ENCODE measurements at places on chromosomes 3 and 15.

GRCh38 chr3:45711931-45712330 lies 22.7 kb downstream of the SACM1L start:
- no peak for DNase-seq

DNA sequence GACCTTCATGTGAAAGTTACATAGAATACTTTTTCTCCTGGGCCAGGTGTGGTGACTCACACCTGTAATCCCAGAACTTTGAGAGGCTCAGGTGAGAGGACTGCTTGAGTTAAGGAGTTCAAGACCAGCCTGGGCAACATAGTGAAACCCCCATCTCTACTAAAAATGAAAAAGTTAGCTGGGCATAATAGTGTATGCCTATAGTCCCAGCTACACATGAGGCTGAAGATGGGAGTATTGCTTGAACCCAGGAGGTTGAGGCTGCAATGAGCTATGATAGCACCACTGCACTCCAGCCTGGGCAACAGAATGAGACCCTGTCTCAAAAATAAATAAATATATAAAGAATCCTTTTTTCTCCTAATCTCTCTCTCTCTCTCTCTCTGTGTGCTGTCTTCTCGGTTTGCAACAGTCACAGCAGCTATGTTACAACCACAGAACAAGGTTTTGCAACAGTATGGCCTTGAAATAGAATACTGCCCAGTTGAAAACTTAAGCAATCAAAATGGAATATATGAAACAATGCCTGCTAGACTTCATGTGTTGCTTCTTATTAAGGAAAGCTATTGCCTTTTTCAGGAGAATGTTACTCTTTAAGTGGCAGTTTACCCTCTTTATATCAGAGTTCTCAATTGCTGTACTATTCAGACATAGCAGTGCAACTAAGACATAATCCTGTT lies 12.3 kb upstream of the DENND4A start:
- DNase-seq: no peak

- no peak for DNase-seq
These were observed 94.9 kb downstream of the BCHE start for GRCh38 chr3:165742351-165742750.

GRCh38 chr15:26129852-26130251 lies 266.7 kb upstream of the ATP10A start:
- no peak for DNase-seq

DNA sequence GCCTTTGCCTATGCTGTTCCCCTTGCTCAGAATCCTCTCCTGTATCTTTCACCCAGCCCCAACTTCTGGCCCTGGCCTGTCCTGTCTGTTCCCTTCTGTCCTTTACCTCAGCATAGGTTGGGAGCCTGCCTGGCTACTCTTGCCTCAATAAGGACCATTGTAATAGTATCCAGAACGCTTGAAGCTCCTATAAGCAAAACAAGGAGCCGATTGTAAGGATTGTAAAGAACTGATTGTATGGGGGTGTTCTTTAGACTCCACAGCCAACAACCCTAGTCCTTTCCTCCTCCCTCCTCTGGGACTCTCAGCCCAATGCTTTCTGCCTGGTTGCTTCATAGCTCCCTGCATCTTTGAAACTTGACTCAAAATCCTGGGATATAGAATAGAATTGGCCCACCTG lies 18.7 kb upstream of the RAD54L2 start:
- DNase-seq: no peak

DNA sequence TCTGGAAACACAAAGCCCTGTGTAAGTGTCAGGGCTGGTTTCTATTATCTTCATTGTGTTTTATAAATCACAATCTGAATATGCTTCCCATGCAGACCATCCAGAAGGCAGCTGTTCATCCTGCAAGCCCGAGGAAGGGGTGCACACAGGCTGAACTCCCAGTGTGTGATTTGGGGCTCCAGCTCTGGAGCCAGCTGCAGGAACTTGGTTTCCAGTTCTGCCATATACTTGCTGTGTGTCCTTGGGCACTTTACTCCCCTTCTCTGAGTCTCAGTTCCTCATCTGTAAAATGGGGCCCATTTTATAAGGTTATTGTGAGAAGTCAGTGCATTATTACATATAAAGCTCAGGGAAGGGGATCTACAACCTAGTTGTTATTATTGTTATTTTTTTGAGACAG lies 22.6 kb downstream of the CYP8B1 start:
- DNase-seq: no peak

DNA sequence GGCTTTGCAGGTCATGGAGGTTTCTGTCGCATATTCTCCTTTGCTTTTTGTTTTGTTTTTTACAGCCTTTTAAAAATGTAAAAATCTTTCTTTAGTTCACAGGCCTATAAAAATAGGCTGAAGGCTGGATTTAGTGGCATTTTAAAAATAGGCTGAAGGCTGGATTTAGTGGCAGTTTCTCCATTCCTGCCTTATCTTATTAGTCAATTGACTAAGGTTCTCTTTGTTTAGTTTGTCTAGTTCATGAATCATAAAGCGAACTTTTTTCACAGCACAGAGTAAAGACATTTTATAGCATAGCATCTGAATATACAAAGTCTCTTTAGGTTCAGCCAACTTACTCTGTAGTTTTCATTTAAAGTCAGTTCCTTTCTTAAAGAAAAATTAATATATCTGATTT lies 31.4 kb downstream of the AP4E1 start:
- DNase-seq: no peak

GRCh38 chr3:172591876-172592771 lies 68.9 kb upstream of the TNFSF10 start:
- DNase-seq: peak; percentile 29

DNA sequence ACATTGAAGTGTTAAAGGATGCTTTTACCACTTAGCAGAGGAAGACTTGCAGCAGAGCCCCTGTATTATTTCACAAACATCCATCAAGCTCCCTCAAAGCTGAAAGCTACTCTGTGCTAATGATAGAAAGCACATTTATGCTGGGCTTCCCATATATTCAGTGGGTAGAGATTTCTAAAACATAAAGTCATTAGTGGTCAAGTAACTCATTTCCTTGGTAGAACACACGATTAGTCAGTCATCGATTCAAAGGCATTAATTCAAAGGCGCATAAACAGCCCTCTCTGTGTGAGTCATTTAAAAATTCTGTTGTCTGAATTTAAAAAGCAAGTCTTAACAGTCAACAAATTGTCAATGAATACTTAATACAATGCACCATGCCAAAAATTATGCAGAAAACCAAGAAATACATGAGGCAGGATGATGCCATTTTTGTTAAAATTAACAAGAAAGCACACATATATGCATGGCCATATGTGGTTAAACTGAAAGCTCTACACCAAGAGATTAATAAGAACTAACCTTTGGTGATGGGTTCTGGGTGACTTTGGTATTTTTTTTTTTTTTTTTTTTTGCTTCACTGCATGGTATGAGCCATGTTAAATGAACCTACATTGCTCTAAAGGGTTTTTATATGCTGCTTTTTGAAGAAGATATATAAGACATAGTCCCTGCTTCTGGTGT lies 61.7 kb downstream of the LDHAL6B start:
- DNase-seq: no peak

DNA sequence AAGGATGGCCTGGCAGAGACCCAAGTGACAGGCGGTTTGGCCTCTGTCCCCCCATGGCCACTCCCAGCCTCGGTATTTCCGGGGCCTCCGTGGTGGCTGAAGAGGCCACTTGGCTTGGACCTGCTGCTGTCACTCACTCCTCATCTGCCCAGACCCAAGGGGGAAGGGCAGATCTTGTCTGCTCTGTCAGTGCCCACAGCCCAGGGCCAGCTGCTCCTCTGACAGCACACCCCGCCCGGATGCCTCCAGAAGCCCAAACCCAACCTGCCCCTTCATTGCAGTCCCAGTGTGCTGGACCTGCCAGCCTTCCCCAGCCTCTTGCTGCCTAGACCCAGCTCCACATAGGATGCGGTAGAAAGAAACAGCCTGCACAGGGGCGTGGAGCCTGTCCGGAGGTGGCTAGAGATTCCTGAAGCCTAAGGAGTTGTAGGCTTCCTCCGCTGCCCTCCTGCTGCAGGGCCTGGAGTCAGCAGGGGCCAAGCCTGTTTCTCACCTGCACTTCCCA lies 52.0 kb downstream of the MAGEF1 start:
- no peak for DNase-seq

DNA sequence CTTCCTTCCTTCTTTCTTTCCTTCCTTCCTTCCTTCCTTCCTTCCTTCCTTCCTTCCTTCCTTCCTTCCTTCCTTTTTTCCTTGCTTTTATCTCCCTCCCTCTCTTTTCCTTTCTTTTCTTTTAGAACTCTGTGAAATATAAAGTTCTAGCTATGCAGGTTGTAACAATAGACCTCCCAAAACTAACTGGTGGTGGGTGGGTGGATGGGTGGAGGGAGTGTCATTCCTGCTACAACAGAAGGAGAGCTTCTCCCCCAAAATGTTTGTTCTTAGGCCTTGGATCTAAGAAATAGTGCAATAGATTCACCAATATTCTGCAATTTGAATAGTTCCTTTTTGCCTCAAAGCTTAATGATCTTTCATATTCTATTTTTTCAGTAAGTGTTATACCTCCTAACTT lies 215.9 kb downstream of the GAP43 start:
- no peak for DNase-seq

- DNase-seq: no peak
These were observed 1.8 kb downstream of the RBPMS2 start for GRCh38 chr15:64773606-64774005.

GRCh38 chr15:94125156-94125555 lies 106.2 kb upstream of the MCTP2 start:
- DNase-seq: no peak

DNA sequence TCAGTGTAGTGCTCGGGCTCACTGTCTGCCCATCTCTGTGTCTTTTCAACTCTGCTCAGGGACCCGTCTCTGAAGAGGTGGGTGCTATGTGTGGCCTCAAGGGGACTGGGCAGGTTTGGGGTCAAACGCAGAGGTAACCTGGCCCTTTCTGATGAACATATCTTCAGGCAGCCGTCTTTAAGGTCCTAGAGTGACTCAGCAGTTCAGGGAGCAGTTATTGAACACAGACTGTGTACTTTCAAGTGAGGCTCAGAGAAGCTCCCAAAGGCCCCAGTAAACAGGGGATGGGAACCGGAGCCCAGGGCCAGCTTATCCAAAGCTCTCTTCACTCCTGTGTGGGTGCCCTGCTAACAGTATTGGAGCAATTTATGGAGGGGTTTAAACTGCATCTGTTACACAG lies 73.1 kb downstream of the WDR76 start:
- no peak for DNase-seq

DNA sequence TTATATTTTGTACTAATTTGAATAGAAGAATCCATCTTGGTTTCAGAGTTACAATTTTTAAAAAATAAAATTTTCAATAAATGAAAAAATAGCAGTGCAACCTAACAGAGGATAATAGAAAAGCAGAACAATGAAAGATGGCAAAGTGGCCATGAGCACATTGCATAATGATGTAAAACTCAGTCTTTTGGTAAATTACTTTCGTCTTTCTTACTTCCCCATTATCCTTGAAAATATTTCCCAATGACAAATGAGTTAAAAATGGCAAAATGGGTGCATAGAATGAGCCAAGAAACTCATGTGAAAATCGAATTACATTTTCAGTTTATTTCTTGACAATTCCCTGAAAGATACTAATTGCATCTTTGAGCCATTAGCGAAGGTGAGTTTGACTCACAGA lies 236.4 kb downstream of the CDIN1 start:
- no peak for DNase-seq

GRCh38 chr3:61664105-61664482 lies 102.7 kb downstream of the PTPRG start:
- DNase-seq: no peak

Data from GM19239 (cell line).